ENCODE measurements at places on chromosomes 4 and X. TPM values are rescaled to one million over a fixed set of nuclear protein-coding genes. Genes with fewer than 3 reads are reported as not detected.

The AVPR2 gene
- under 0.01 TPM for total RNA-seq

The CABS1 gene
- not detected for total RNA-seq

The CA5B gene
- 41.5 TPM for total RNA-seq

The TXK gene
- total RNA-seq, result 3.8 TPM

The GPC4 gene
- total RNA-seq, result under 0.01 TPM

The VCX gene
- total RNA-seq, result not detected

The HAND2 gene
- not detected for total RNA-seq

The XAGE3 gene
- not detected for total RNA-seq

The PRKG2 gene
- total RNA-seq, result 21.0 TPM

The ZNF827 gene
- total RNA-seq, result 20.5 TPM
